ENCODE measurements at places on chromosomes 12 and 14. TPM values are rescaled to one million over a fixed set of nuclear protein-coding genes. Genes with fewer than 3 reads are reported as not detected.

DNA sequence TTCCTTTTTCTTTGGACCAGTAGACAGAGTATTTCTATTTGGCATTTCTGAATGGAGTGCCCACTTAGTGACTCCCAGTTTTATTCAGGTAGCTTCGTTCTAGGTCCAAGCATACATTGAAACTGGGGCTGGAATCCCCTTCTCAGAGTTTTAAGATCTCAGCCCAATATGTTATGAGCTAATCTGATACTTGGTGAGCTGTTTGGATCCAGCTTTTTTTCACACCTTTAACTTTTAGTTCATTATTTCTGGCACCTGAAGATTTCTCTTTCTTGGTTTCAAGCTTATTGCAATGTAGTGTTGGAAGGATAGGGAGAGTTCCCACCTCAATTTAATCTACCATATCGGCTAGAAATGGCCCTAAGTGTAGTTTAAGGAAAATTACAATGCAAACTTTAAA is 53.5 kb upstream of the CCDC198 start:
- H3K27ac ChIP-seq: no peak overlapping the region
- no peaks in the 10 kb centered on the region for H3K27me3 ChIP-seq
- DNase-seq: no peak
- no peaks in the 10 kb centered on the region for H3K4me1 ChIP-seq
- no peaks in the 10 kb centered on the region for H3K36me3 ChIP-seq

- H3K4me3 ChIP-seq: no peak overlapping the region
- H3K27ac ChIP-seq: no peak overlapping the region
- no peaks in the 10 kb centered on the region for H3K36me3 ChIP-seq
- H3K4me1 ChIP-seq: no peaks in the 10 kb centered on the region
- DNase-seq: no peak
Observed at GRCh38 chr14:51431033-51431709, 191.1 kb downstream of the TMX1 start.

Gene ABHD12B
- total RNA-seq: not detected

Gene KRT5
- not detected for total RNA-seq

Gene BATF
- total RNA-seq: 22.4 TPM

Gene B4GALNT1
- total RNA-seq: 0.54 TPM

Gene TNFRSF1A
- total RNA-seq: 86.6 TPM
